Activated CD4-positive, alpha-beta memory T cell treated with anti-CD3 and anti-CD28 coated beads, Interleukin-2, amount 10 ng/mL, durations not matched to agents 7 days and 5 days (primary cell): ENCODE measurements at places on chromosomes 1 and 21.

DNA sequence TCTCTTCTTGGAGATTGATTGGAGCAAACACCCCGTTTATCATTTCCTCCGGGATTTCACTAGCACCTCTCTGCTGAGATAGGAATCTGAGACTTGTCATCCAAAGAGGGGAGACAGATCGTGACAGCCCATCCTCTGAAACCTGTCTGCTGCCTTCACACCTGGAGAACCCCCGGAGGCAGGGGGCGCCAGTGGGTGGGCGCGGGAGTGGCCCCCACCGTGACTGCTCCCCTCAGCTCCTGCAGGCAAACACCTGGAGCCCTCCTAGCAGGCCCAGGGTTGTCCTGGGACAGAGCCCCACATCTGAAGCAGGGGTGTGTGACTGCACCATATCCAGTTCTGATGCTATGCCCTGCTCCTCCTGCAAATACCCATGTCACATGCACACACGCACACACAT is 209.5 kb upstream of the POU3F1 start:
- no peak for DNase-seq

GRCh38 chr1:33336580-33336979 is 15.7 kb upstream of the A3GALT2 start:
- no peak for DNase-seq

- no peak for DNase-seq
Observed at GRCh38 chr1:69711190-69711930, 143.6 kb downstream of the LRRC7 start.

GRCh38 chr21:34889320-34889675 is 159.8 kb downstream of the RUNX1 start:
- DNase-seq: peak; percentile 58

DNA sequence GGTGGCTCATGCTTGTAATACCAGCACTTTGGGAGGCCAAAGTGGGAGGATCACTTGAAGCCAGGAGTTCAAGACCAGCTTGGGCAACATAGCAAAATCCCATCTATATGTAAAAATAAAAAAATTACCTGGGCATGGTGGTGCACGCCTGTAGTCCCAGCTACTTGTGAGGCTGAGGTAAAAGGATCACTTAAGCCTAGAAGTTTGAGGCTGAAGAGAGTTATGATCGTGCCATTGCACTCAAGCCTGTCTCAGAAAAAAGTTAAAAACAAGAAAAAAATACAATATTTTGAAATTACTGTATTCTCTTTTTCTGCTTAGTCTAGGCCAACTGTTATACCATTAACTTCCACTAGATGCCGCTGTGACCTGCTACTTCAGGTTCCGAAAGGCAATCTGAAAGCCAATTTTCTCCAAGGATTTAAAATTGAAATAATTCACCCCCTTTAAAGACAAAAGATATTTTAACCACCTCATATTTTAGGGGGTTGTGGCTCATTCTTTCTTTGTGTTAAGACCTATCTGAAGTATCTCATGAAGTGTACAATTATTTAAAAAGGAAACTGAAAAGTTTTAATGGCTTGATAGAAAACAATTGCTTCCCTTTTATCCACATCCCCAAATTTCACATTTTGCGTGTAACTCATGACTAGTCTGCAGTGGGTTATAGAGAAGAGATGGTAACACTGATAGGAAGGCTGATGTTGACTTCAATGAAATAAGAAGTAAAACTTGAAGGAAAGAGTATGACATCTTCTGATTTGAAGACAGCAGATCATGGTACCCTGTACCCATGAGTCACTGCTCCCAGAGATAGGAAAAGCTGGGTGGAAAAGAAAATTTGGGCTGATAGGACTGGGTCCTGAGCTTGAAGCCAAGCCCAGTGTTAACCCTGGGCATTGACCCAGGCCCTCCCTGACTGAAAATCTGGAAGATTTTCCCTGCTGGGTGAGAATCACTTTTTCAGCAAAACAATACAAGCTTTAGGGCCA is 24.4 kb upstream of the CLDN14 start:
- DNase-seq: peak; percentile 34

- DNase-seq: no peak
Observed at GRCh38 chr1:103265551-103265950, 157.2 kb upstream of the COL11A1 start.

GRCh38 chr1:14415396-14415795 is 183.1 kb upstream of the KAZN start:
- DNase-seq: no peak
